Right kidney (tissue), 9 donors: ENCODE measurements at places on chromosomes 5 and 9.

DNA sequence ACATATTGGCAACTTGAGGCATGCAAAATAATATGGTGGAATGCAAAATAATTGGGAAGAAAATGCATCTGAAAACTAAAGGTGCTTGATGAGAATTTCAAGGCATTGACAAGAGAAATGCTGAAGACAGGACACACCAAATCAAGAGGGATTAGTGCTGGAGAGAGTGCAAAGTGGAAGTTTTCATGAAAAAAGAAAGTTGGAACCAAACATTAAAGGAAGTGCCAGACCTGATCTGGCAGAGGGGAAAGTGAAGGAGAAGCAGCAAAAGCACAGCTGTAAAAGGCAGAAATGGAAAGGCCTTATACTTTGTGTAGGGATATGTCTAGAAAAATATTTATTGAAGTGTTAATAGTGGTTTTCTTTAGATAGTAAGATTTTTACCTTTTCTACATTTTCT is 35.3 kb upstream of the FYB1 start:
- no peak for DNase-seq

DNA sequence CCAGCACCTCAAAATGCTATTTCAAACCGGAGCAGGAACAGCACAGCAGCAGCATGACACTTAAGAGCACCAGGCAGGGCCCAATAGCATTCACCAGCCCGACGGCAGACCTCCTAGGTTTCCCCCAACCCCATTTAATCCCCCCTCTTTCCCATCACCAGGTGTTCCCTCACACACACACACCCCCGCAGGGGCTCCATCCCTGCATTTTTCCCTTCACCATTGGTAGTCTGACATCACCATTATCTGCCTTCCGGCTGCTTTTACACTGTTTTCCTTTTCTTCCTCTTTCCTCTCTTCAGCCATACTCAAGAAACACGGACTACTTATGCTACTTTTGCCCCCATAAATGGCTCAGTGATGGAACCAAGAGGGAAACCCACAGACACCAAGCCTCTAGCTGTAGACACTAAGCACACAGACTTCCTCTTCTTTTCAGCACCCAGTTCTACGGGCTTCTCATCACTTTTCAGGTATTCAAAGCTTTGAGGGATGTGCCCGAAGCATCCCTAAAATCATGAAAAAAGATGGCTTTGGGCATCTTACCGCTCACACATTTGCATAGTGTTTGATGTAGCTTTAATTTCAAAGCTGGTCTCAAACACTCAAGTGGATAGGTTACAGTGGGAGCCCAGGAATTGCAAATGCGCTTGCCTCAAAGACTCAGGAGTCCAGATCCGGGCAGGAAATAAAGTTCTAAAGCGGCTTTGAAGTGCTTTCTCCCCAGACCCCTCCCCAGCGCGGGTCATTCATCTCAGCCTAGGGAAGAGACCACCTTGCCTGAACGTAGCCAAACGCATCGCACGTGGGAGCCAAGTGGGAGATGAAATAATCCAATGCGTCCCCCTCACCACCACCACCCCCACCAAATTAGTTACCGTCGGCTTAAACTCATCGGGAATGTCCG is 141.5 kb downstream of the TSSK1B start:
- DNase-seq = peak; percentile 59

DNA sequence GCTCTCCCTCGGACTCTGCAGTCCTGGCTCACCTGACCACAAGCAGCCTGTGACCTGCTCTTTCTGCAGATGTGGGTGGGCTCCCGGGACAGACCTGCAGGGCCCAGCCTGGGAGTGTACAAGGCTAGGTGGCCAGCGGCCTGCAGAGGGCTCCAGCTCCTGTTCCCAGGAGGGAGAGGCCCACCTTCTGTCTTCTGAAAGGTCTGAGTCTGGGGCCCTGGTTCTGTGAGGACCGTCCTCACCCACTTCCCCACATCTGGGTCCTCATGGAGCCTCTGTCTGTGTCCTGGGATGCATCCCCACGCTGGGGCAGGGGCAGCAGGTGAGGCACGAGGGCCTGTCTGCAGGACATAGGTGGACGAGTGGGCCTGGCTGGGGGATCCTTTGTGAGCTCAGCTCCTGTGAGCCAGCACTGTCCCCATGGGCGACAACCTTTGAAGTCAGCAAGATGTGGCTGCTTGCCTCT is 43.7 kb downstream of the PHF2 start:
- no peak for DNase-seq

DNA sequence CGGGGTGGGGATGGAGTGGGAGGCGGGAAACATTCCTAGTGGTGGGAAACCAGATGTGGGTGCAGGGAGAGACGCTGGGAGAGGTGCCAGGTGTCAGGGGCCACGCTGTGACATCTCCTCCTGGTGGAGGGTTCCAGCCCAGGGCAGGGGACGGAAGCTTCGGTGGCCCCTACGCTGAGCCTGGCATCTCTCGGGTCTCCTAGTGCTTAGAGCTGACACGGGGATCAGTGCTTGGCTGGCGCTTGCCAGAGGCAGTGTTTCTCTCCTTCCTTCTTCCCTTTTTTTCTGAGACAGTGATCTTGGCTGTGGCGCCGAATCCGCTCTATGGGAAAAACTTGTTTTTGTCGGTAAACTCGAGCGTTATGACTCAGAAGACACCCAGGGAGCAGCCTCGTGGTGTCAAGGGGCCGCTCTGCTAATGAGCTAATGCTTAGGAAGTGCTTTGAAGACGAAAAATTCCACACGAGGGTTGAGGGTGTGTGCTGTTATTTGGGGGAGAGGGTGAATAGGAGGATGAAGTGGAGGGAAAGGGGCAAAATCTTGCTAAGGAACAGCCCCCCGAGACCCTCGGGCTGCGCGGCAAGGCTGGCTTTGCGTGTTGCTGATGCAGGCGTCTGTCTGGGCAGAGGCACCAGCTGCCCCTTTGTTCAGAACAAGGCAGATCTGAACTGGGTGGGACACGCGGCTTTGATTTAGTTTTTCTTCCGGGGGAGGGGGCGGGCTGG is 20.4 kb upstream of the IER5L start:
- no peak for DNase-seq

DNA sequence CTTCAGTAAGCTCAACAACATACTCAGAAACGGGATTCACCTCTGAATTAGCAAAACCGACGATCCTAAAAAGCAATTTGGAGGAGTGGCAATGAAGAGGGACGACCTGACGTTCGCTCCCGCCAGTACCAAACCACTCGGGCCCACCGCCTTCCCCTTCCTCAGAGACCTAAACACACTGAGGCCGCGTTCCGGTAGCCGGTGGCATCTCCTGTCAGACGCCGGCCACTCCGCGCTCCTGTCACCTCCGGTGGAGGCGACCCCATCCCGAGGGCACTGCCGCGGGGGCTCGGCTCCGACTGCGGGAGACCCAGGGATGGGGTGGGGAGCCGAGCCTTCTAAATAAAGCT is 617 bp downstream of the PPP6C start:
- no peak for DNase-seq

GRCh38 chr5:83470526-83471404 is 779 bp upstream of the VCAN start:
- peak; percentile 71 for DNase-seq

DNA sequence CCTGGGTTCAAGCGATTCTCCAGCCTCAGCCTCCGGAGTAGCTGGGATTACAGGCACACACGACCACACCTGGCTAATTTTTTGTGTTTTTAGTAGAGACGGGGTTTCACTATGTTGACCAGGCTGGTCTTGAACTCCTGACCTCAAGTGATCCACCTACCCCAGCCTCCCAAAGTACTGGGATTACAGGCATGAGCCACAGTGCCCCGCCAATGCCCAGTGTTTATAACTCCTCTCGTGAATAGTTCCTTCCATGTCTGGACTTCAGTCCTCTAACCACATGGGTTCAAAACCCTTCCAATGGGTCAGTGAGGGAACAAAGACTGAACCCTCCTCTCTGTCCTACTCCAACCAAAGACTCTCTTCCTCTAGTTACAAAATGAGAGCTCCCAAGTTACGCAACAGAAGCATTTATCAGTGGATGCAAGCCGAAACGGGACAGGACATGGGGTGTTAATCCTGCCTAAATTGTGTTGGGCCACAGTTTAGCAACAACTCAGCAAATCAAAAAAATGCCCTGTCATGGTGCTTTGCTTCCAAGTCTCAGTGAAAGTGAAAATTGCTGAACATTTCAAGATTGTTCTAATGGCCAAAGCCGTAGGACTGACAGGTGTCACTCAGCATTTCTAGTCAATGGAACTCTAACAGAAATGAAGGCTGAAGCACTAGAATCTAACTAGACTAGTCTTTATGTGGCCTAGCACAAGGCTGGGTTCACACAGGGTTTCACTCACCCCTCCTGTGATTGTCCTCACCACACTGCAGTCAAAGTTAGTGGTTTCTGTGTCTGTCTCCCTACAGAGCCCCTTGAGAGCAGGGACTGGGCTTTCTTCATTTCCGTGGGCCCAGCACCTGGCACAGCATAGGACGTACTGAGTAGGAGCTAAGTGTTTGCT is 3.2 kb upstream of the TMEM245 start:
- no peak for DNase-seq

DNA sequence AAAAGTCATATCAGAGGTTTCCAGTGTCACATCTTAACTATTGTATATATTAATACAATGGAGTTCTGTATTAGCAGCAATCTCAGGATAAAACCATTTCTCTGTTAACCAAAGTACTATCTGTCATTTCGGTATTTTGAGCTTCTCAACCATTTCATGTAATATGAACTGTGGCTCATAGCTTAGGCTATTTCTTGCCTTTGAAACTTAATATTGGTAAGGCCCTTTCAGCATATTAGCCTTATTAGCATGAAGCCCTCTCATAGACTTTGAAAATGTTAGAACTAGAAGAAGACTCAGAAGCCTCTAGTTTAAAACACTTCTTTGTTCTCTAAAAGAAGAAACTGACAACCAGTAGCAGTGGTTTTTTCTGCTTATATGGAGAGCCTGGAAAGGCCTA is 731 bp downstream of the CAVIN4 start:
- no peak for DNase-seq

- no peak for DNase-seq
Observed at GRCh38 chr5:170057311-170057710, 48.4 kb upstream of the FOXI1 start.

GRCh38 chr9:18668944-18669343 is 195.0 kb downstream of the ADAMTSL1 start:
- DNase-seq = no peak

- DNase-seq = no peak
Observed at GRCh38 chr9:90870621-90871326, 69.2 kb downstream of the SYK start.

DNA sequence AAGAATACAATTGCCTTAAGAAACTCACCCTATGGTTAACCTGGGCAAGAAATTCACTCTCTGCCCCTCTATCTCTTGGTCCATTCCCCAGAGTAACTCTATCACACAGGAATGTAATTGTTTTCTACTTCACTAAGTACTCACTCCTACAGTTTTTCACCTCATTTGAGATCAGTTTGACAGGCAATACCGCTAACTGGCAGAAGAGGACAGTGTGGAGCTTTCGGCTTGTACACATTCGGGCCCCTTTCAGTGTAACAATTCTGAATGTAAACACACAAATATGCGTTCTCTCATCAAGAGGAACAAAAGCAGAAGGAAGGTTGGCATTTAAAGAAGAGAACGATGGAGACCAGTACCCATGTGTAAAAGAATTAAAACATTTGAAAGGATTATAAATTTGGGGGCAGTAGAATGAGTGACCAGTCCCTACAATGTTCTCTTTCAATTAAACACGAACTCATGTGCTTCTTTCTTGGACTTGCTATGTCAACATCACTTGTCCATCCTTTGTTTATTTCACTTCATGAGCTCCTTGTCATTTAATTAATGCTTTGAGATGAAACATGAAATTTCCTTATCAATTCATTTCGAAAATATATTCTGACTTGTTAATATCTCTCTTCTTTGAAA is 188.5 kb upstream of the GRAMD2B start:
- DNase-seq = peak; percentile 13

GRCh38 chr5:172835290-172835993 is 1.4 kb downstream of the ERGIC1 start:
- DNase-seq = no peak

DNA sequence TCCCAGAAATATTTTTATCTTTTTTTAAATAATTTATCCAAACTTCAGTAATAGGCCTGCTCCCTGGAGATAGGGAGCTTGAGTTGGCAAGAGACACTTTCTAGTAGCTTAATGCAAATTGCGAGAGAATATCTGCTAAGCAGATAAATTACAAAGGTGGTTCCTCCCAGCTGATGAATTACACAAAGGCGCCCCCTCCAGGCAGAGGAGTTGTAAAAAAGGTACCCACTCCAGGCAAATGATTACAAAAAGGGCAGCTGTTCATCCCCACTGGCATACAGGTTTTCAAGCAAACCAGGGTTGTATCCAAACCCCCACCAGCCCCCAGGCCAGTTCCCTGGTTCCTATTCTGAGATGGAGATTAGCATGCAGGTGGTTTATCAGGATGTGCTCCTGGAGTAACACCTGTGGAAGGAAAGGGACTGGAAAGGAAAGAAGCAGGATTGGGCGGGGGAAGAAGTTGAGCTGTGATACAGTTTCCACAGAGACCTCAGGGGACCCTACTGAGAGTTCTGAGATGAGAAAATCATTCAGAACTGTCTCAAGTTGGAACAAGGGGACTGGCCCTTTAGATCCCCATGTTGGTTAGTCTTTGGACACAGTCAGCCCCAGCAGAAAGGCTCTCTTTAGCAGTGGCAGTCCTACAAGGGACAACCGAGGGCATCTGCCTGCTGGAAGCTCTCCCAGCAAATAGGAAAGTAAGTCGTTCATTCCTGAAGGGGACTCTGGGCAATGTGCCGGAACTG is 25.5 kb downstream of the ESM1 start:
- DNase-seq = no peak

- peak; percentile 29 for DNase-seq
Observed at GRCh38 chr9:123112015-123112975, 78.8 kb downstream of the GPR21 start.

DNA sequence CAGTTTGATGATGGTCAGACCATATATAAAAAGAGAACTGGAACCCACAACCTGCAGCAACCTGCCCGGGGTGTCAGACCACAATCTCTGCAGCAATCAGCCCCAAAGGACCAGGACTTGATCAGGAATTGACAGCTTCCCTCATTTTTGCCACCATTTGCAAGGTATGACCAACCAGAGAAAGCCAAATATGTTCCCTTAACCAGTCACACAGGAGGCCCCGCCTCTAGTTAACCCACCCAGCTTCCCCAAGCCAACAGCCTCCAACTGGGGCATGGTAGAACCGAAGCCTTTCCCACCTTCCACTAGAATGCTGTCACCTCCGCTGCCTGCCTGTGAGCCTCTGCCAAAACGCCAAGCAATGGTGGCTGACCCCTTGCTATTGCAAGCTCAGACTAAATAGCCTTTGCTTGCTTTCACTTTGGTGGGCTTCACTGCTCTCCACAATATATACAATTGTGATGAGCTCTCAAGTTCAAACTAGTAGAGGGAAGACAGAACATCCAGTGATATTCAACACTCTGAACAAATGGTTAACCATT is 86.3 kb downstream of the AK8 start:
- DNase-seq = no peak

DNA sequence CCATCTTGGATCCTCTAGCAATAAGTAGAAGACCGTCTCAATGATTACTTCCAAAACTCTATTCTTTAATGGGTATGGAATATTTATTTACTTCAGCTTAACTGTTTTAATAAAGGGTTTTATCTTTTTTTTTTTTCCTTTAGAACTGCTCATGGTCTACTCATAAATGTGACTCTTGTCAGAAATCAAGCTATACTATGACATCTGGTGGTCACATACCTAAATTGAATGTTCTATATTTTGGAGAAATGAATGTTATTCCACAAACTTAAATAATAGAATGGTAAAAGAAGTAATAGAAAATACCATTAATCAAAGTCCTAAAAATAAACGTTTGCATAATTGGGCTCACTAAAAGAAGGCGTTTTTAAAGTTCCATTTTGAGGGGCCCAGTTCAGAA is 131.2 kb upstream of the PLCXD3 start:
- DNase-seq = no peak
